ENCODE measurements at places on chromosomes 7 and 10.

- no peak for DNase-seq
Observed at GRCh38 chr7:22952306-22953015, 61.5 kb downstream of the HYCC1 start.

DNA sequence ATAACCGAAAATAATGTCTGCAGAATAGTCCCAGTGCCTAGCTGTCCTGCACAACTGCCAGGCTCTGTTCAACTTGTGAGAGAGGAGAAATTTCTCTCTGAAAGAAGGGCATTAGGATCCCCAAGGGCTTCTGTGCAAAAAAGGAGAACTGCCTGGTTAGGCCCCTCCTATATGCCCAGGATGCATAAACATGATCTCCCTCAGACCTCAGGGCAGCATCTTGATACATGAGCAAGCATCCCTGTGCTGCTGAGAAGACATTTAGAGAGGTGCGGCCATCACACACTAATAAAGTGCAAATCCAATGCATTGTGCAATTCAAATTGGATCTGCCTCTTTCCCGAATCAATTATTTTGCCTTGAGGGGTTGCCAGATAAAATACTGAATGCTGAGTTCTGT is 553.6 kb downstream of the TNS3 start:
- DNase-seq, result no peak

DNA sequence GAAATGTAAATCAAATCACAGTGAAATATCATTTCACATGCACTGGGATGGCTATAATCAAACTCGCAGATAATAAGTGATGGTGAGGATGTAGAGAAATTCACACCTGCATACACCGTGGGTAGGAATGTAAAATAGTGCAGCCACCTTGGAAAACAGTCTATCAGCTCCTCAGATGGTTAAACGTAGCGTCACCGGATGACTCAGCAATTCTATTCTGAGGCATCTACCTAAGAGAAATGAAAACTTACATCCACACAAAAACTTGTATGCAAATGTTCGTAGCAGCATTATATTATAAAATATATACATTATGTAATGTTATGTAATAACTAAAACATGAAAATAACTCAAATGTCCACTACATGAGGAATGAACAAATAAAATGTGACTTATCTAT is 38.9 kb downstream of the SH3PXD2A start:
- DNase-seq, result no peak

DNA sequence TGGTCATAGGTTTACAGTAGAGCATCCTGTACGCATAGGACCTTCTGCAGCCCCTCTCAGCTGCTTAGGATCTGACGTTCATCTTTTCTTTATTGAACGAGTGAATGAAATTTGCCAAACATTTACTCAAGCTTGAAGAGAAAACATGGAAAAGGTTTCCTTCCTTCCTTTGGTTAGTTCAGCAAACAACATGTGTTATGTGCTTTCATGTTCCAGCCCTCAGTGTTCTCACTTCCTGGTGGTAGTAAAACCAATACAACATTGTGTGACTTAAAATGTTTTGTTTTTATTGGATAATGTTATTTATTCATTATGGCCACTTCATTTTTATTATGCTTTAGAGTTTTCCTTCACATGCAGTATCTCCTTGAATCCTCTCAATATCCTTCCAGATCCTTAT is 1.4 kb upstream of the CDCA7L start:
- no peak for DNase-seq

- DNase-seq, result no peak
Observed at GRCh38 chr7:133529861-133530260, 277.0 kb downstream of the EXOC4 start.

GRCh38 chr10:57880446-57881227 is 387.1 kb downstream of the IPMK start:
- DNase-seq, result no peak

- no peak for DNase-seq
Observed at GRCh38 chr7:91837397-91838070, 43.0 kb downstream of the MTERF1 start.

DNA sequence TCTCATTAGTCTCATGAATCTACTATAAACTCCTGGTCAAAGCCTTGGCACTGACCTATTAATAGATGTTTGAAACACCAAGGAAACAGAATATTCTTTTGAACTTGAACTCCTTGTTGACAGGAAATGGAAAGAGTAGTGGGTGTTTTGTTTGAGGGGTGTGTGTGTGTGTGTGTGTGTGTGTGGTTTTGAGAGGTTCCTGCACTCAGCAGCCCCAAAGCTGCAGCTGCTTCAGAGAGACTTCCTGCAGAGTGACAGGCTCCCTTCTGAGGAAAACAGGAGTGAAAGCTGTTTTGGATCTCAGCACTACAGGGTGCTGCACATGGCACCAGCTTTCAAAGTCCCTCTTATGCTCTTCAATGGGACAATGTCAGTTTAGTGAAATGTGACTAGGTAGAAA is 546.5 kb upstream of the STEAP1 start:
- DNase-seq, result no peak

DNA sequence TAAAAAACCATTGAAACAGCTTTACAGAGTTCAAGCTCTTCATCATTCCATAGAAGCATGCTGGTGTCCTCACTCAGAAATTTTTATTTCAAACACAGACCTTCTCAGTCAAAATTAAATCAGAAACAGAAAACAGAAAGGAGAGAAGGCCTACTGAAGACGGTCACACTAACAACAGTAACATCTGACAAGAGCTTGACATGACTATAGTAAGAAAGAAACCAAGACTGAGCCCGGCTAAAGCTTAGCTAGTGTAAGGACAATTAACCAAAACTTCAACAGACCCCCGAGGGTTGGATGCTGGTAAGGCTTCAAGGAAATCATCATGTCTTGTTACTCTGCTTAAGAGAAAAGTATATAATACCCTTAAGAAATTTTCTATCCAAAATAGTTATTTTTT is 38.6 kb downstream of the MTPN start:
- DNase-seq, result no peak

DNA sequence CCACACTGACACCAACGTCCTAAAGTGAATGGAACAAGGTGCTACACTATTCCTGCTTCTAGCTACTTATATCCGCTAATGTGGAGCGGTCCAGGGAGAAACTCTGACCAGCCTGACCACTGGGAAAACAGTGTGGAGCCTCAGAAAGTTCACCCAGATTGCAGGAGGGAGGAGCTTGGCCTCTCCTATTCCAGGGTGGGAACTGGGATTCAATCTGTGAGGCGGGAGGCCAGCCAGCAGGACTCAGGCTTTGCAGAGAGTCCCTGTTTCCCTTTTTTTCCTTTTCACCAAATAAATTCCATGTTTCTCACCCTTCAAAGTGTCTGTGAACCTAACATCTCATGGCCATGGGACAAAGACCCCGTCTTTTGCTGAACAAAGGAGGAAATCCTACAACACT is 86.4 kb upstream of the SEMA3C start:
- no peak for DNase-seq

- no peak for DNase-seq
Observed at GRCh38 chr10:75208181-75208580, 2.4 kb upstream of the VDAC2 start.

DNA sequence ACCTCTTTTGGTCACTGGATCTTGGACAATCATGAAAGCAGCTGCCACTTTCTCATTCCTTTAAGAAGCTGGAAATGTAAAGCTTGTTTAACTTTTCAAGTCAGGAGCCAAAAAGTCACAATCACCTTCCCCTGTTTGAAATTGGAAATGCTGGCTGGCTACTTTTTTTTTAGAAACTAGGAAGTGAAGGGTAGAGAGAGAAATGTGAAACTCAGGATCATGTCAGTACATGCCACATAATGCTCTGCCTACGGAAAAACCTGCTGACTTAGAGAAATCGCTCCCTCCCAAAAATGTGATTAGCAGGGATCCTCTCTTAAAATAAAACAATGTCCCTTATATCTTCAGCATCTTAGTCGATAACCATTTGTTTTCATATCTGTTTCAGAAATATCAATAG is 188.4 kb upstream of the C7orf33 start:
- DNase-seq, result no peak

GRCh38 chr10:48792687-48793096 is 108.0 kb downstream of the WDFY4 start:
- no peak for DNase-seq

- no peak for DNase-seq
Observed at GRCh38 chr10:96211764-96212163, 59.6 kb downstream of the BLNK start.

GRCh38 chr7:74289018-74289658 is at the start of gene CLIP2:
Gene CLIP2 (plus strand): TSS chr7:74289407. CDS start chr7:74317547, 28,140 bp downstream.
- no peak for DNase-seq

- no peak for DNase-seq
Observed at GRCh38 chr7:129136887-129137642, 7.4 kb upstream of the TSPAN33 start.

GRCh38 chr10:105706281-105707026 is 1065.4 kb downstream of the SORCS3 start:
- no peak for DNase-seq

GRCh38 chr7:49397750-49398149 is 375.7 kb upstream of the VWC2 start:
- DNase-seq, result no peak

GRCh38 chr7:120725376-120726039 is 132.4 kb downstream of the TSPAN12 start:
- no peak for DNase-seq

DNA sequence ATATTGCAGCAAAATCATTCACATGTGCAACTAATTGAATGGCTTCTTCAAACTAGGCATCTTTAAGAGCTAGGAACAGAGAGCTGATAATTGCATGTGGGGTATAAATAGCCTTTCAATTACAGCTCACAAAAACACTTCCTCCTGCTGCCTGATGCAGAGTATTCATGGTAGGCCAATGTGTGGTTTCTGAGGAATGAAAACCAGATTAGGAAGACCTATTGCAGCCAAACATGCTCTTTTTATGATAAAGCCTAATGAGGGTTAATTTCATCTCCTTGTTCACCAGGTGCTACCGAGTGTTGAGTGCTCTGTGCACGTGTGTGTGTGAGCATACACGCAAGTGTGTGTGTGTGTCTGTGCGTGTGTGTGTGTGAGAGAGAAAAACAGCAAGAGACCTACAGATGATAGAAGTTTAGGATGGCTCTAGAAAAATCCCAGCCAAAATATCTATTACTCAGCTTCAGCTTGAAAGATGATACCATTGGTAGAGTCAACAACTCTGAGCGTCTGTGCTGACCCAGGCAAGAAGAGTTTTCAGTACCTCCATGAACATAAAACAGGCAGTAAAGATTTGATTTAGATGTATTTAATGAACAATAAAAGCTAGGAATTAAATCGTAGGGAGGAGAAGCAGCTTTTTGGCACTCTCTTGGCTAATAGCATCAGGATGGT is 448.5 kb upstream of the ANKRD30A start:
- DNase-seq, result no peak

DNA sequence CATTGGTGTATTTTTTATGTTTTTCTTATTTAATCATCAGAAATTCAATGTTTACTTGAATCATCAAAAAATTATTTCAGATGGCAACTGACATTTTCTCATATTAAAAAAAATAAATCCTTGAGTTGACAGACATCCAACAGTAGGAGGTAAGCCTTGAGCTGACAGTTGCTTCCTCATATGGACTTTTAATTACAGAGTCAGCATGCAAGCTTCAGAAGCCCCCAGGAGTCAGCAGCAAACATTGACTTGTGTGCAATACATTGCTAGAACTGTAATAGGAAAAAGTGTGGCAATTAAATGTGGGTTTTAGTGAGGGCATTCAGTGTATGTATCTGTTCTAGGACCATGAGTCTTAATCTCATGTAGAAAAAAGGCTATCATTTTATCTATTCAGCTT is 62.4 kb upstream of the TAS2R16 start:
- no peak for DNase-seq

GRCh38 chr10:30832749-30833627 is 198.7 kb downstream of the ZNF438 start:
- no peak for DNase-seq

DNA sequence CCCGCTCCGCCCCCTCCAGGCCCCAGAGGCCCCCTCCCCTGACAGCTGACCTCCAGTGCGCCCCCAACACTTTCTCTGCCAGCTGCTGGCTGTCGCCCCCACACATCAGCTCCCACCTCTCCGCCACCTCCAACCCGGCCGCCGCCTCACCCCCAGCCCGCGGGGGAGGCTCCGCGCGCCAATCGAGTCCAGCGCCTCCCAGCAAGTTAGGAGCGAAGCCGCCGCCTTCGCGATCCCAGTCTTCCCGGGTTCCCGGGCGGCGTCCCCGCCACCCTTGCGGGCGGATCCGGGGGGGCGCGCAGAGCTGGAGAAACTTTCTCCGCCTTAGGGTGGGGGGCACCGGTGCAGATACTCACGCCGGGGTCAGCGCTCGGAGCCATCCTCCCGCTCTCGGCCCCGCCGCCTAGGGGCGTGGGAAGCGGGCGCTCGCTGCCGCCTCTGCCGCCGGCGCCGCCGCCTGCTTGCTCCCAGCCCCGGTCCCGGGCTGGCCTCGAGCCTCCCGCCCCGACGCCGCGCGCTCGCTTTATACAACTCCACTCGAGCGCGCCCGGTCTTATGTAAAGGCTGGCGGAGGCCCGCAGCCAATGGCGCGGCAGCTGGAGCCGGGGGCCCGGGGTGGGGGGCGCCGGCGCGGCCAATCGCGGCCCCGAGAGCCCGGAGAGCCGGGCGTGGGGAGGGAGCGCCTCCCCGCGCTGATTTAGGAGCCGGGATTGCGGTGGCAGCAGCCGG is at the start of gene CRTAC1:
CRTAC1 (minus strand) TSS at position 529 of the 729 bp plus-strand sequence; CDS start at position 380, 149 bp downstream.
- no peak for DNase-seq

DNA sequence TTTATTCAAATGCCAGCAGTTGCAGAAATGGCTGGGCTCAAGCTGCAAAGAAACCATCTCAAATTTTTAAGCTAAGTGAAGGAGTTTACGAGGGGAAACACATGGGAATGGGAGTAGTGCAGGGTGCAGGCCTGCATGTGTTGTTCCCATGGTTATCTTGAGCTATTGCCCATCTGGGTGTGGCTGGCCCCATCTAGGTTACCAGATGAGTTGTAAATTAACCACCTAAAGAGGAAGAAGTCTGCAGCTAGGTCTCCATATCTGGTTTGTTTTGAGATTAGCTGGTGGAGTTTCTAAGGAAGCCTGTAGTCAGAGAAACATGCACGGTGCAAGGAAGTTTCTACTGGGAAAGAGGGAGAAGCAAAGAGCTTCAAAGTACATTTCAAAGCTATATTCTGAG is 23.3 kb upstream of the STEAP2 start:
- no peak for DNase-seq

GRCh38 chr7:138074121-138074520 is 2.1 kb upstream of the AKR1D1 start:
- no peak for DNase-seq

DNA sequence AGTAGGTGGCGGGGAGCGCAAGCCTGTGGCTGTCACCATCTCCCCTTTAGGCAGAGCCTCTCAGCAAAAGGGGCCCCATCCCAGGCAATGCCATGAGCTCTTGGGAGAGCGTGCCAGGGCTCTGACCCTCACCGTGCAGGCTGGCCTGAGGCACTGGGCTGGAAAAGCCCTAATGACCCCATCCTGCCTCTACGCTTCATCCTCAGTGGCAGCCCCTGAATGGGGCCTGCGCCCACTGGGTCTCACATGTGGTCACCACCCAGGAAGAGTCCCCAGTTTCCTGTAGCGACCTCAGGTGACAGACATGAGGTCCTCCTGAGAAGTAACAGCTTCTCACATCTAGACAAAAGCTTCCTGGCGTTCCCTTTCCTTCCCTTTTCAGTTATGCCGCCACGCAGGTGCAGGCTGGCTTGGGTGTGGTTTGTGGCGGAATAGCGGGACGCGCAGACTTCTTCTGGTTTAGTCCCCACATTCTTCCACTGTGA is 59.2 kb downstream of the CLEC2L start:
- no peak for DNase-seq

- DNase-seq, result peak; percentile 95
Observed at GRCh38 chr7:116524609-116525297, at the start of gene CAV1. Gene CAV1 (plus strand): TSS chr7:116525036. CDS start chr7:116525063, 27 bp downstream.

GRCh38 chr10:101467286-101467770 is 113.4 kb downstream of the BTRC start:
- peak; percentile 76 for DNase-seq

All from Panc1 (cell line).